CD4-positive, alpha-beta T cell treated with Interleukin-15 for 4 hours (primary cell): ENCODE measurements at places on chromosomes 7 and 10.

DNA sequence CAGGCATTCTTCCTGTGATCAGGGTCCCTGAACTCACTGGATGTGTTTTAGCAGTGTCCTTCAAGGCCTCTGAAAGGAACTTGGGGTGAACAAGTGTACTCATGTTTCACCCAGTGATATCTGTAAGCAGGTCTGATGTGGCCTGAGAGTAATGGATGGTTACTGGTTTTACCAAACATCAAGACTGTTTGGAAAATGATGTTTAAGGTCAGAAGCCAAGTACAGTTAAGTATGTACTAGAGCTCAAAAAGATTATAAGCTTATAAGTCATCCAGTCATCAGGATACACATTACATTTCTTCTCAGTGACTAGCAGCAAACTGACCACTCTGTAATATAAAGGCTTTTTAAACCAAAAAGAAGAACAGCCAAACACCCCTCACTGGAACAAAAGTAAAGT is 79.8 kb upstream of the PTN start:
- DNase-seq, result no peak

GRCh38 chr7:42338916-42339540 is 102.0 kb upstream of the GLI3 start:
- no peak for DNase-seq

- DNase-seq, result no peak
Observed at GRCh38 chr10:77716458-77717317, 79.1 kb upstream of the KCNMA1 start.

- DNase-seq, result no peak
Observed at GRCh38 chr10:34504534-34504933, 310.6 kb downstream of the PARD3 start.

DNA sequence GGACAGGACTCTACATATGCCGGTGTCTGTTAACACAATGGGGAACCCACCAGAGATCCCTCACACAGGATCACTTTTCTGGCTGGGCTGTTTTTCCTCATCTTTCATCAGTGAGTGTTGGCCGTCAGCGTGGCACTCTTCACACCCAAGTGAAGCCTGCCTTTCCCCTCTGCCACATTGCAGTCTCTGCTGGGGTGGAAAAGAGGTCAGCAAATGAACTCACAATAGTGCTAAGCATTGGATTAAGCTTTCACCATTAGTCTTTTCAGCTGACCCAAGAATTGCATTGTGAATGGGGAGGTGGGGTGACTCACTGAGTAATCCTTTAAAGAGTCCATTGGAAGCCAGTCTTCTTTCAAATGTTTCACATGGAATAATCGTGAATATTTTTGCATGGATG is 143.0 kb downstream of the KIAA1217 start:
- no peak for DNase-seq

GRCh38 chr7:116142850-116143249 is 67.5 kb upstream of the TES start:
- DNase-seq, result peak; percentile 9

GRCh38 chr7:67462781-67463191 is 466.2 kb downstream of the TYW1 start:
- DNase-seq, result no peak

DNA sequence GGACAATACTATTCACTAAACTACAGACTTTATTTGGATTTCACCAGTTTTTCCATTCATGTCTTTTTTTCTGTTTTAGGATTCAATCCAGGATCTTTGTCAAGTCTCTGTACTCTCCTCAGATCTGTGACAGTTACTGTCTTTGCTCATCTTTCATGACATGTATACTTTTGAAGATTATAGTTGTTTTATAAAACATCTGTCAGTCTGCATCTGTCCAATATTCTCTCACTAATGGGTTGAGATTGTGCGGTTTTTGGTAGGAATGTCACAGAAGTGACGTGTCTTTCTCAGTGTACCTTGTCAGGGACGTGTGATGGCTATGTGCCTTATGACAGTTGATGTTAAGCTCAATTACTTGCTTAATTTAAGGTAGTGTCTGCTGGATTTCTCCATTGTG is 124.9 kb upstream of the TPK1 start:
- no peak for DNase-seq

DNA sequence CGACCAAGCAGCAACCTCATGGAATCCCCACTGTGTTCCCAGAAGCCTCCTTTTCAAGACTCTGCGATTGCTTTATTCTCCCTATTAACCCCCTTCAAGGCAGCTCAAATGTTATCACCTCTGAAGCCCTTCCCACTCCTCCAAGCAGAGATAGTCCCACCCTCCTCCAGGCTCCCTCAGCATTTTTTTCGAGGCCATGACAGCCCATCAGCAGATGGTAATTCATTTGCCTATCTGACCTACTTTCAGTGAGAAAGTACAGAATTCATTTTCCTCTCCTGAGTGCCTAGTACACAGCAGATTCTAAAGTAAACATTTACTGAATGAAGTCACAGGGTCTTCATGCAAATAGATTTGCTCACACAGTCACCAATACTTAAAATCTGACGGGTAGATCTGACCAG is 47.8 kb downstream of the HERPUD2 start:
- no peak for DNase-seq
